Stimulated activated CD4-positive, alpha-beta T cell treated with anti-CD3 and anti-CD28 coated beads, Interleukin-15, amount 100 ng/mL, for 48 hours (primary cell): ENCODE measurements at places on chromosomes 5 and 9.
A peak's percentile ranks its signal among the peaks of the same experiment; 100 is the strongest.

GRCh38 chr5:16799796-16800195 is 136.3 kb downstream of the MYO10 start:
- no peak for DNase-seq

GRCh38 chr9:119689879-119690278 is 320.6 kb upstream of the BRINP1 start:
- DNase-seq = no peak

- peak; percentile 30 for DNase-seq
Observed at GRCh38 chr5:71757590-71758543, 38.8 kb downstream of the CARTPT start.

DNA sequence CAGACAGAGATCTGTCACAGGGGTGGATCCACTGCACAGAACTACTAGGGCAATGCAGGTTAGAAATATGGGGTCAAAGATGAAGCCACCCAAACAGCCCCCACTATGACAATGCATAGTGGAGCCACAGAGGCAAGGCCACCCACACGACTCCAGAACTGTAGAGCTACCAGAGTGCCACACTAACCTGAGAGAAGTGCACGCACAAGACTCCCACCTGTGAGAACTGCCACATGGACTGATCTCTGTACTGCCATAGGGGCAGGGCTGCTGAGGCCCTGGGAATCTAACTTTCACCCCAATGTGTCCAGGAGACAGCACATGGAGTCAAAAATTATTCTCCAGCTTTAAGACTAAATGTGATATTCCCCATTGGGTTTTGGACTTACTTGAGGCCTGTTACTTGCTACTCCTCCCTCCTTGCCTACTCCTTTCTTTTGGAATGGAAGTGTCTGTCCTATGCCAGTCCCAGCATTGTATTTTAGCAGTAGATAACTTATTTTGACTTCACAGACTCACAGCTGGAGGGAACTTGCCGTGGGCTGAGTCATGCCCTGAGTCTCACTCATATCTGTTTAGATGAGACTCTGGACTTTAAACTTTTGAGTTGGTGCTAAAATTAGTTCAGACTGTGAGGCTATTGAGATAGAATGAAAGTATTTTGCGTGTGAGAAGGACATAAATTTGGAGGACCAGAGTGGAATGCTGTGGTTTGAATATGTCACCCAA is 853.3 kb downstream of the MAT2B start:
- no peak for DNase-seq
